ENCODE measurements at places on chromosomes 3 and 15.

GRCh38 chr15:59801649-59802048, 112.5 kb upstream of the BNIP2 start:
- DNase-seq = no peak

DNA sequence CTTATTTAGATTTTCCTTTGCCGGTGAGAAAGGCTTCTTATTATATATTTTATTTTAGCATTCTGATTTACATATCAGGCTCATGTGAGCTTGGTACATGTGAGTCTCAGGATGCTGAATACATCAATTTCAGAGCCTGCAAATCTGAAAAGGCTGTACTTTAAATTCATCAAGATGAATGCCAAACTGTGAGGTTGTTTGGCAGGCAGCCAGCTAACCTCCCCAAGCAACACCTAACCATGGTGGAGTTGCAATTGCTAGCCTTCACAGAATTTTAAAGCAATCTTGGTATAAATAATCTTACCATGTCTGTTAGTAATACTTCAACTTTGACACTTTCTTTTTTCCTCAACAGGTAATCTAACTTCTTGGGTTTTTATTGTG, 252.5 kb downstream of the CDIN1 start:
- no peak for DNase-seq

DNA sequence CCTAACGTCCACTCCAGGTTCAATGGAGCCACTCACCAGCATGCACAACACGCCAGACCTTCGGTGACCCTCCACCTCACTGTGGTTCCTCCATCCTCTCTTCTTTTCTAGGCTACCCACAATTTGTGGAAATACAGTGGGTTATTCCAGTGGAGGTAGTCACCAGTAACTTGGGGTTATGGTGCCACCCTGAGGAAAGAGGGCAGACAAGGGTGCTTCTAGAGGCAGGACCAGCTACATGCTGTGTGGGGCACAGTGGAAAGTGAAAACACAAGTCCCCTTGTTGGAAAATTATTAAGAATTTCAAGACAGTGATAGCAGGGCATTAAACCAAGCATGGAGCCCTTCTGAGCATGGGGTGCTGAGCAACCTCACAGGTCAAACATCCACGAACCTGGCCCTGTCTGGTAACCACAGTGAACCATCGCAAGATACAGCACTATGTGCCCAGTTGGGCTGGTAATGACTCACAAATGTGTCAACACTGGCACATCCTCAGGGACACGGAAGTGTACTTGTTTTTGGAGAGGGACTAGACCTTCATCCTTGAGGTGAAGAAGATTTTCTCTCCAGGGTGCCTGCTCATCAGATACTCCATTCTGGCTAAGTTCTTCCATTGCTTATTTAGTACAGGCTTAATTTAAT, 166.7 kb downstream of the STT3B start:
- DNase-seq = no peak

- DNase-seq = no peak
Observed at GRCh38 chr15:75362642-75363249, 5.7 kb downstream of the MAN2C1 start.

DNA sequence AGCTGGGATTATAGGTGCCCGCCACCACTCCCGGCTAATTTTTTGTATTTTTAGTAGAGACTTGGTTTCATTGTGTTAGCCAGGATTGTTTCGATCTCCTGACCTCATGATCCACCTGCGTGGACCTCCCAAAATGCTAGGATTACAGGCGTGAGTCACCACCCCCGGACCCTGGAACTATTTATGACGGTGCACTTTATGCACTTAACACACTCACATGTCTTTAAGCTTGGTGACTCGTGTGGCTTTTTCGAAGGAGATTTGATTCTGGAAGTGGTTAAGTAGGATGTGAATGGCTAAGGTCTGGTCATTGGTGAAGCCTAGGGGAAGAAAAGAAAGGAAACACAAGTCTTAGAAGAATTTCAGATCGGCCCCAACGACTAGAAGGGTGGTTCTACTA, 20.3 kb downstream of the BBS4 start:
- no peak for DNase-seq

- DNase-seq = no peak
Observed at GRCh38 chr15:73488698-73489097, 45.7 kb downstream of the REC114 start.

DNA sequence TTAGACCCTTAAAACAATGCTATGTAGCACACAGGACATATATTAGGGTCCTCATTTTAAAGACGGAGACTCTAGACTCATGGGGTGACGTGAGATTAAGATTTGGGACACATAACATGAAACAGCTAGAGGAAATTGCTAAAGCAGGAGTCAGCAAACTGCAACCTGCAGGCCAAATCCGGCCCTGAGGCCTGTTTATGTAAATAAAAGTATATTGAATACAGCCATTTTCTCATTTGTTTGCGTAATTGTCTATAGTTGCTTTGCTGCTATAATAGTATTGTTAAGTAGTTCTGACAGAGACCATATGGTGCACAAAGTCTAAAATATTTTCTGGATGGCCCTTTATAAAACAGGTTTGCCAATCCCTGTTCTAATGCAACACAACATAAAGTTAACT, 115.5 kb downstream of the TMCO5A start:
- no peak for DNase-seq

DNA sequence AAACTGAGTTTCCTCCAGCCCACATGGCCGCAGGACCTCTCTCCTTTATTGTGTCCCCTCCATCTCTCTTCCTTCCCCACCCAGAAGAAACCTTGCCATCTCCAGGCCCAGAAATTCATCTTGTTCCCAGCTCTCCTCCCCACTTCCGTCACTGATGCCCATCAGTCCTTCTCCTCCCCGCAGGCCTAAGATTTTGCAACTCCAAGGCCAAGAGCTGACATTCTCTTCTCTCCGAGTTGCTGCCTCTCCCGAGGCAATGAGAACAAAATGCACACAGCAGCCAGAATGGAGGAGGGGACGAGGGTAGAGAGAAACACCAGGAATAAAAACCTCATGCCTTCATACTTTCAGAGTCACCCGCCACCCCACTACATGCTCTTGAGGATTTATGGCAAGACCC, 526.5 kb upstream of the PROK2 start:
- no peak for DNase-seq

- no peak for DNase-seq
Observed at GRCh38 chr15:36372968-36373367, 206.5 kb upstream of the CDIN1 start.

DNA sequence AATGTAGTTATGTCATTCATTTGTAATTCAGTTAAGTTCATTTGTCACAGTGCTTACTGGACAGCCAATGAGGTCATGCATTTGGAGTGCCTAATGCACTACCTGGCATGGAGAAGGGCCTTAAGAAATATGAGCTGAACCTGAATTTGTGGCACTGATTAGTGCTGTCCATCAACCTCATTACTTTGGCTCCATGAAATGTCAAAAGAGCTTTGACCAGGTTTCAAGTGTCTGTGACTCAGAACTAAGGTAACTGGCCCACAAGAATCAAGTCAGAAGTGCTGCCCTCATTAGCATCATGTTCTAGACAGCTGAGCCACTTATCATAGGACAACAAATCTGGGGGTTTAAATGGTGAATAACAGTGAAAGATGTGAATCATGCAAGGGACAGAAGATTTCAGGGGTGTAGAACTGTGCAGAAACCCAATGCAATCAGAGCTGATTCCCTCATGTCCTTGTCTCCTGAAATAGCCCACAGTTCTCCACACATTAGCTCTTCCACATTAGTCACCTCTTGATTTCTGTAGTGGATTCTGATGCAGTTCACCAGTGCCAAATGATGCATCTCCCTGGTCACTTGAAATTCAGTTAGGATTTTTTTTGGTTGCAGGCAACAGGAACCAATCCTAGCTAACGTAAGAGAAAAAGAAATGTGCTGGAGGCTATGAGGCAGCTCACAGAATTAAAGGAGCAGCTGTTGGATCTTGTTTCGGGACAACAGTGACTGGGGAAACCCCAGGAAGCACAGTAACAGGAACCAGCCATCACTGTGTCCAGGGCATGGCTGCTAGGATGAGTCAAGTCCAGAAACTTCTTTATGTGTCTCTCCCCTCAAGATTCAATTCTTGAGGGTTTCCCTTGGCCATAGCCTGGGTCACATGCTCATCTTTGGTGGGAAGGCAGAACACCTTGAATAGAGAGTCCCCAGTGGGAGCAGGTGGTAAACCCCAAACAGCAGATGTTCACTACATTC, 38.7 kb downstream of the CHST2 start:
- DNase-seq = no peak

- no peak for DNase-seq
Observed at GRCh38 chr3:172562871-172563865, 39.9 kb upstream of the TNFSF10 start.

DNA sequence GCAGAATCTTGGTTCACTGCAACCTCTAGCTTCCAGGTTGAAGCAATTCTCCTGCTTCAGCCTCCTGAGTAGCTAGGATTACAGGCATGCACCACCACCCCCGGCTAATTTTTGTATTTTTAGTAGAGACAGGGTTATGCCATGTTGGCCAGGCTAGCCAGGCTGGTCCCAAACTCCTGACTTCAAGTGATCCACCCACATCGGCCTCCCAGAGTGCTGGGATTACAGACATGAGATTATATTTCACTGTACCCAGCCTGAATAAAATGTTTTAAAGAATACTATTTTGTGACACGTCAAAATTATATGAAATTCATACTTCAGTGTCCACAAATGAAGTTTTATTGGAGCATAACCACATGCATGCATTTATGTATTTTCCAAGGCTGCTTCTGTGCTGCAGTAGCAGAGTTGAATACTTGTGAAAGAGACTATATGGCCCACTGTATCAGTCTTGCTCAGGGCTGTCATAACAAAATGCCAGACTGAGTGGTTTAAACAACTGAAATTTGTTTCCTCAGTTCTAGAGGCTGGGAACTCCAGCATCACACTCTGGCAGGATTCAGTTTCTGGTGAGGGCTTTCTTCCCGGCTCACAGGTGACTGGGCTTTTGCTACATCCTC, 77.2 kb downstream of the PRTG start:
- DNase-seq = no peak

All from D341Med (cell line).